ENCODE measurements at places on chromosomes 3 and 15.

DNA sequence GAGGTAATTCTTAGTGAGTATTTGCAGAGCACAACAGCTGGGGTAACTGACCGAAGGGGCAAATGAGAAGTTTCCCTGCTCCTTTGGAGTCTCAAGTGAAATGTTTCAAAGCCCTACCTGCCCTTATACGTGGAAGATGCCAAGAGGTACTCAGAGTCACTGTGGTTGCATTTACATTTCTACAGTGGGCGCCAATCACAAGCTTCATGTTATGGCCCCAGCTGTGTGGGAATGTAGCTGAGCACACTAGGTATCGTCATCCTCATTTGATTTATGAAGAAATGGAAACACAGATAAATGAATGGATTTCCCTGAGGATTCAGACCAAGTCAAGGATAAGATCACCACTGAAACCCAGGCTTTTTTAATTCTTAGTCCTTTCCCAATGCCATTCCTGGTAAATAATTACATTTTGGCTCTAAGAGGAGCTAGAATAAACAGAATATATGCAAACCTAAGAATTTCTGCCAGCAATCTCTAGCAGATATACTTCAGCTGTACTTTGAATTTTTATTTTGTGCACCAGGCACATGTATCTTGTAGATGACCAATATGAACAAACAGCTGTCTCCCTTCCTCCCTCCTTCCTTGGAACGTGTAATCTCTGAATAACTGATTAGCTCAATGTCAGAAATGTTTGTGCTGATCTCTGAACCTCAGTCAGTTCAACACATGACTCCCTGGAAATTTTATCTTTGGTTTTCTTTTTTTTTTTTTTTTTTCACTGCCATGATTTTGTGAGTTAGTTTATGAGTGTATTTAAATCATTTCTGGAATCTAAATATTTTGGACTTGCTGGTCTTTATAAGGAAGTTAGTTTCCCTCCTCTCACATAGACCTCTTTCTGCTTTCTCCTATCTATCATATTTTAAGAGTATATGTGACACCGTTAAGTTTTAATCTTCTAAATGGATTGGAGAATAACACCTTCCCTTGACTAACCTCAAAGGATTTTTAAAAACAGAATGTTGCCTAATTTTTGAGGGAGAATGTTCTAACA is 69.2 kb downstream of the MAP2K5 start:
- DNase-seq = no peak

GRCh38 chr3:101850246-101851051 is 1.1 kb downstream of the NFKBIZ start:
- no peak for DNase-seq

- DNase-seq = no peak
Measured at GRCh38 chr3:73600293-73600938, 24.3 kb downstream of the PDZRN3 start.

DNA sequence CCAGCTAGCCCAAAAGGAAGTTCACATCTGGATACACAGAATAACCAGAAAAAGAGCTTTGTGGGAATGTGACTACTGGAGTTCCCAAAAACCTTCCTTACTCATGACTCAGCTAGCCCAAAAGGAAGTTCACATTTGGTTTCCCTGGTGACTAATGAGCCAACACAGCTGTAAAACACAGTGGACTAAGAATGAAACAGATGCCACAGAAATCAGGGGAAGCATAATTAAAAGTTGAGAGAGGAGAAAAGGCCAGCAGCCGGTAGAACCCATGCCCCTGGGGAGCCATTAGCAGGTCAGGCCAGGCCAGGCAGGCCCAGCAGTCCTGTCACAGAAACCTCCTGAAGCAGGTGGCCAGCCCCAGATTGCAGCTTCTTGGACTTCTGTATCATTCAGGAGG is 130.3 kb downstream of the GHSR start:
- DNase-seq = no peak

DNA sequence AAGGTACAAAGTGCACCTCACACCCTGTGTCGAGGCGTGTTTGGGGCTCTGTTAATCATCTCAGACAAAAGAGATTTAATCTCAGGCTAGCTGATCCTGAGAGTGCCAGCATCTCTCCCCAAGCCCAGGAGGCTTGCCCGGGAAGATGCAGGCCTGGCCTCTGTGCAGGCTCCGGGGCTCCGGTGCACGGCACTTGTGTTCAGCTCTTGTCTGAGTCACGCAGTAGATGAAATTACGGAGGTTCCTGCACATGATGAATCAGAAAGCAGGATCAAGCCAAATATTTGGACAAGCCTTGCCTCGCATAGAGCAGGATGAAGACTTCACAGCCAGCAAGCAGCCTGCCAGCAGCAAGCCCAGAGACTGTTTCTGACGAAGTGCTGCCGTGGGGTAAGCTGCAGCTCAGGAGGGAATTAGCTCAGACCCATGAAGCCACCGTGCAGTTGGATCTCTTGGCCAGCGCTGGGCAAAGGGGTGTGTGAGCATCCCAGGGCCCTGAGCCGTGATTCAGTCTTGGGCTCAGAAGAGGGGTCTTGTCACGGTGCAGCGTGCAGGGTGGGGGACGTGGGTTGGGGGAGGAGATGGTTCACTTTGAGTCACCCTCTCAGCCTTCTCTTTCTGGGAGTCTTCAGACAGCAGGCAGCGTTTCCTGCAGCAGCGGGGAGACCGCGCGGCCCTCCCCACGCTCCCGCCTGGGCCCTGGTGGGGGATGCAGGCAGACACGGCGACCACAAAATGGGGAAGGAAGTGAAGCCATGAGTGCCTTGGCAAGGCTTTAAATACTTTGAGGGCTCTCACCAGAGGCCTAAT is 89.2 kb upstream of the MEF2A start:
- peak; percentile 6 for DNase-seq

DNA sequence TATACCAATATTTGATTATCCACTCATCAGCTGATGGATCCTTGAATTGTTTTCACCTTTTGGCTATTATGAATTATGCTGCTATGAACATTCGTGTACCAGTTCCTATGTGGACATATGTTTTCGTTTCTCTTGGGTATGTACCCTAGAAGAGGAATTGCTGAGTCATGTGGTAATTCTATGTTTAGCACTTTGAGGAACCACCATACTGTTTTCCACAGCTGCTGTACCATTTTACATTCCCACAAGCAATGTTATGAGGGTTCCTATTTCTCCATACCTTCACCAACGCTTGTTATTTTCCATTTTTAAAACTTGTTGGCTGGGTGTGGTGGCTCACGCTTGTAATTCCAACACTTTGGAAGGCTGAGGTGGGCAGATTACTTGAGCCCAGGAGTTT is 62.9 kb downstream of the RPLP1 start:
- DNase-seq = no peak

- DNase-seq = no peak
Measured at GRCh38 chr3:58214484-58215316, 3.9 kb upstream of the DNASE1L3 start.

DNA sequence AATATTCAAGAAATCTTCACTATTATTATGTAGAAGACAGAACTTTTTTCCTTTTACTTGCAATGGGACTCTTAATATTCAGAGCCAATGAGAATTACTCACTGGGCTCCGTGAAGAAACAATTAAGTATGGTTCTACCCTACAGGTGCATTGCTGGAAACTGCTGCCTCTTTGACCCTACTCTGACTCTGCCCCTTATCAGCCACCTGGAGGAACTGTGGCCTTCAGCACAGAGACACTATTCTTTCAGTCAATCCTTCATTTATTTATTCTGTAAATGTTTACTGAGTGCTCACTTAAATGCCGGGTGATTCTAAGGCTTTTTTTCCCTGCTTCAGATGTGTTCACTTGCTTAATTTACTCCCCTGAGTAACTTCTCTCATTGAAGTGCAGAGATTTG is 163.2 kb downstream of the SYNPR start:
- DNase-seq = no peak
